CD4-positive, alpha-beta T cell treated with Interleukin-15 for 1 hour (primary cell): ENCODE measurements at places on chromosomes 2 and 18.

DNA sequence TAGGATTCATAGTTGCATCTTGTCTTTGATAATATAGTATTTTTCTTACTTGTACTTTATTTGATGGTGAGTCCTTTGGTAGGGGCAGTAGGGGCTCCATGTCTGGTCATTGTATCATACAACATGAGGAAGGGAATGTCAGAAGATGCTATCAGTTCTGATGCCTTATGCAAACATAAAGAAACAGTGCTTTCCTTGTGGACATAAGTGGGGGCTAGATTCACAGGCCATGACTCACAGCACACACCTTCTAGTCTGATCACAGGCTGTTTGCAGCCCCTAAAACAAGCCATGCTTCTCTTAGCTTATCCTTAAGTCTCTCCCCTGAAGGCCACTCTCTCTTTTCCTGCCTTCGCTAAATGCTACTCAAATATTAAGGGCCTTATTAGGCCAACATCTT lies 10.7 kb upstream of the SLC14A1 start:
- DNase-seq: no peak

DNA sequence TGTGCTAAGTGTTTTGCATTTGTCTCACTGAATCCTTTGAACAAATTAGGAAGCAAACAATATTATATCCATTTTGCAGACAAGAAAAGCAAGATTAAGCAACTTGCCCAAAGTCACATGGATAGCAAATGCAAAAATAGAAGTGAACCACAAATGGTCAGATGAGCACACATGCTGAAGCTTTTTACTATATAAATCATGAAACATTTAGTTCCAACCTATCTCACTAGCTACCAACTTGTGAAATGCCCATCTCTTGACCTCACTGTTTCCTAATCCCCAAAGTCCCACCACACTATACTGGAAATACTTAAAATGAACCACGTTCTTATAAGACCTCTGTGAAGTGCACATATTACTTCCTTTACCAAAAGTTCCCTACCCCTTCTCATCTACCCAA lies 380.5 kb downstream of the ERBB4 start:
- DNase-seq: no peak

DNA sequence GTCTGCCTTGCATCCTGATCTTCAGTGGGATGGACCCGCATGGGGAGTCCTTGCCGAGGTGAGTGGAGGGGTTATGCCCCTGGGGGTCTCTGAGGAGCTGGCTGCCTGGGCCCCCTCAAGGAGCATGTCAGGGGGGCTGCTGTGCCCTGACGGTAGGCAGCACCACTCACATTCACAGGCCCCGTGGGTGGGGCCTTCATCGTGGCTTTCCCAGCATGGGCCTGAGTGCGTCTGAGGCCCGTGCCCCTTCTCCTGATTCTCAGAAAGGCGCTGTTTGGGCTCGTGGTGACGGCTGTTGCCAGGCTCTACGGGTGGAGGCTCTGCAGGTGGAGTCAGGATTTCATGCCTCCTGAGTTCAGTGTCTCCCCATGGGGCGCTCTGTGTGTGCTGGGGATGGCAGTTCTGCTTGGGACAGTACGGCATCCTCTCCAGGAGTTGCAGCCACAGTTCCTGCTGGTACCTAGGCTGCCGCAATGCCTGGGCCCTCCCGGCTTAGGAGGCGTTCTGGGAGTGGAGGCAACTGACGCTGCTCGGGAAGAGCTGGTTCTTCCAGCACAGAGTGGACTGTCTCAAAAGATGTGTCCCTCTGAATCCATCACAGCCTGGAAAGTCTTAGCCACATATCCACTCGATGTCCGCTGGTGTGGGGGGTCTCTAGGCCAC lies 57.3 kb downstream of the NTSR2 start:
- DNase-seq: no peak

GRCh38 chr2:210555555-210555954 lies 844 bp upstream of the CPS1 start:
- no peak for DNase-seq

GRCh38 chr18:23573626-23574431 lies 12.5 kb downstream of the NPC1 start:
- peak; percentile 48 for DNase-seq

GRCh38 chr2:12010779-12011178 lies 264.3 kb downstream of the LPIN1 start:
- no peak for DNase-seq

DNA sequence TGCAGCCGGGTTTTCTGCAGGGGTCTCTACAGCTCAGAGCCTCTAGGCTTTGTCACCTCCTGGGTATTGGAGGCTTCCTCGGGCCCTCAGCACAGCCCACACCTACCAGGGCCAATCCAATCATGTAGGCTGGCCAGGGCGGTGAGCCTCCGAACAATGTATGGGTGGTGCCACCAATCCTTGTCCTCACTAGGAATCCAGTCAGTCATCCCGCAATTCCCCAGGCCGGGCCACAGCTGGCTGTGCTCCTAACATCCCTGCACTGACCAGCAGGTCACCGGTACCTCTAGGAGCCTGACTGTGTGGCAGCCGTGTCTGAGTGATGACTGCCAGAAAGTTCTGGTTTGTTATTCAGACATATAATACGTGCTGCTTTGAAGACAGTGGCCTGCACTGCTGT lies 129.4 kb downstream of the SH3RF3 start:
- DNase-seq: no peak

- DNase-seq: no peak
Observed at GRCh38 chr2:161947836-161948235, 126.2 kb downstream of the DPP4 start.

DNA sequence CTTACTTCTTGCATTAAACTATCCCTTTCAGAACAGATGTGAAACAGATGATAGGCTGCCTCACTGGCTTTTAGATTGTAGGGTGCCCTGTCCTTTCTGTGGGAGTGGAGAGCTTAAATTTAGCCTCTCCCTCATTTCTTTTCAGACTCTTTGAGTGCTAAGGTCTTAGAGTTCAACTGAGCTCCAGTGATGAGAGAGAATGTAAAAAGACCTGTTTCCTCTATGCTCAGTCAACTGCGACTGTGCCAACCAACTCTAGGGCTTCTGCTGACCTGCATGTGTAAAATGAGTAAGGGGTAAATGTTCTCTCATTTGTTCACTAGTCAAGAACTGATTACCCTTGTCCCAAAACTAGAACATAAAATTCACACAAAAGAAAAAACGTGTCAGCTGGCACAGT lies 104.8 kb upstream of the TGFA start:
- no peak for DNase-seq

DNA sequence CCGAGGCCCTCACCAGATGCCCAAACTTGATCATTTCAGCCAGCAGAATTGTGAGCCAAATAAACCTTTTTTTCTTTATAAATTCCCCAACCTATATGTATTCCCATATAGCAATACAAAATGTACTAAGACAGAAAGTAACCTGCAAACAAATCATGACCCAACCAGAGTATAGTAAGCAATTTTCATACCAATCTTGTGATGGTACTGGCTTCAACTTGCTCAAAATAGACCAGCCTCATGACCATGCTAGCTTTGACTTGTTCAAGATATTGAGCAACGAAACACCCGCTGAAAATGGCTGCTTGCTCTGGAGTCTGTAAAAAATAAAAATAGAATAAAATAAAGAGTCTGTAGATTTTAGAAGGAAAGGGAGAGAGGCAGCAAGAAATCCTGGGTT lies 97.6 kb downstream of the C1D start:
- DNase-seq: no peak

GRCh38 chr2:179354296-179354695 lies 89.7 kb upstream of the SESTD1 start:
- DNase-seq: no peak

DNA sequence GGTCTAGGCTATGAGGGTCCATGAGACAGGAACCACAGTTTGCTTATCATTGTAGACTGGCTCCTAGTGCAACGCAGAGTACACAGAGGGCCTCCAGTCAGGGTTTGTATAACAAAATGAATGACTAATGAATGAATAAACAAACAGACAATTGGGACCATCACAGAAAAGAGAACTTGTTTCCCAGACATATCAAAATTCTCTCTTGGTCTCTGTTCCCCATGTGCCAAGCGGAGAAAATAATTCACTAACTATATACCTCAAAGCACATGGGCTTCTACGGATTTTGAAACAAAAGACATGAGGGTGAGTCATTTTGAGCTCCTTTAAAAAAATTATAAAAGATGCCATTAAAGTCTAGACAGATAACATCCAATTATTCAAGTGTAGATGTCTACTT lies 28.0 kb downstream of the INO80C start:
- no peak for DNase-seq

DNA sequence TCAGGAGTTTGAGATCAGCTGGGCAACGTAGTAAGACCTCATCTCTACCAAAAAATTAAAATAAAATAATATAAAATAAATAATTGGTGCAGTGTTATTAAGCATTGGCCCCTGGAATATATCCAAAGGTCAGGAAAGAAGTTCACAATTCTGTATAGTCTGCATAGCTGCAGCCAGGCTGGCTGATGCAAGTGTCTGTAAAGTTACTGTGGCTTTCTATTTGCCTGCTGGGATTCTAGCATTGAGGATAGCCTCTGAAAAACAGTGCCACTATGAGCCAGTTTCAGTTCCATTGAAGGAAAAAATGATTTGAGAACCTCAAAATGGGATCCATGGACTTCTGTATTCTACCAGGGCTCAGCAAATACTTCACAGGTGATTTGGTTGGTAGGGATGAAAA lies 208.6 kb downstream of the PARD3B start:
- no peak for DNase-seq

DNA sequence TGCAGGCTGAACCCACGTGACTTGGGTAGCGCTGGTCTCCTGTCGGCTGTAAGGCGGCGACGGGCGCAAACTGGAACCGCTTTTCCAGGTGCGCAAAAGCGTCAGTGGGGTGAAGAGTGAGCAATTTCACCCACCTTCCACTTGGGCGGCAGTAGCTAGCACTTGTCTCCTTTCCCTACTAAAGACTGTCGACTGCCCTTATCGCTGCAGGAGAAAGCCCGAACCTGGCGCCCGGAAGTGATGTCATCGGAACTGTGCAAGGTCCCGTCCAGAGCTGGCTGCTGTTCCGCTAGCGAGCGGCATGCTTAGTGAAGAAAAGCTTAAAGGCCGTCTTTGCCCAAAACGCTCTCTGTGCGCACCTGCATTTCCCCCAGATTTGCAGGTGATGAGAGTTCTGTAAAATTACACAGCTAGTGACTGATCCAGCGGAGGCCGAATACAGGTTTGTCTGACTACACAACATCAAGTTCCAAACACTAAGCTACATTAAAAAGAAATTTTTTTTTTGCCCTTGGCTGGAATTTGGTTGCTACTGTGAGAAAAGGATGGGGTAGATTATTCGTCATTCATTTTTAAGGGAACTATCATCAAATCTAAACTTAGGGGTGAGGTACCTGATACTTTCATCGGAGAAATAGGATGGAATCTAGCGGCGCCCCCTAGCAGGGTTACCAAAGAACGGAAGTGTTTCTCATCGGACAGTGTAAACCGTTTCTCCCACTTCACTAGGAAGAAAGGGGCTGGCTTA lies at the start of gene OSGEPL1:
Gene OSGEPL1 (minus strand): TSS at position 242 of the 748 bp plus-strand sequence. CDS start 1,152 bp downstream, outside the sequence.
- peak; percentile 92 for DNase-seq

DNA sequence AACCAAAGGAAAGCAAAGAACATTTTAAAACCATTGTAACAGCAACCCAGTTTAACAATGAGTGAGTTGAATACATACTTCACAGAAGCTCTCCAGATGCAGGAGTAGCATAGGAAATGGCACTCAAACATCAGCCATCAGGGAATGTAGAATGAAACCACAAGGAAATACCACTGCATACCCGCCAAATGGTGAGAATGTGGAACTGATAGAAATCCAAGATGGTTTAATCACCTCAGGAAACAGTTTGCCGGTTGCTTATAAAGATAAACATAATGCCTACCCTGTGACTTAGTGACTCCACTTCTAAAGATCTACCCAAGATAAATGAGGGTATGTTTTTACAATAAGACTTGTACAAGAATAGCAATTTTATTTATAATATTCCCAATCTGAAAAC lies 132.0 kb downstream of the GALNT1 start:
- DNase-seq: no peak

DNA sequence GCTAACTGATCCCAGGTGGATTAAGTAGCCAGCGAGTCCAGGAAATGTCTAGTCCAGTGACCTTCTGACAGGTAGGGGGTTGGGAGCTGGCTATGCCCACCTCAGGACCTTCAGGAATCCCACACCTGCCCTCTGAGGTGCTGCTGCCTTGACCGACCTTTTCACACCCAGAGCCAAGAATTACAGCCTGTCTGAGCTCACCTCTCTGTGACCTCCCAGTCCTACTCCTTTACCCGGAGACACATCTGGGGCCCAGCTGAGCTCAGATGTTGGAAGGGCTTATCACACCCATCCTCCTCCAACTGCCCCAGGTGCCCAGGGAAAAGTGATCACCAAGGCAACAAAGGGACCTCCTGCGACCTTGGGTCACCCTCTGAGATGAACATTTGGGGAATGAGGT lies 413.3 kb upstream of the TNP1 start:
- DNase-seq: no peak

DNA sequence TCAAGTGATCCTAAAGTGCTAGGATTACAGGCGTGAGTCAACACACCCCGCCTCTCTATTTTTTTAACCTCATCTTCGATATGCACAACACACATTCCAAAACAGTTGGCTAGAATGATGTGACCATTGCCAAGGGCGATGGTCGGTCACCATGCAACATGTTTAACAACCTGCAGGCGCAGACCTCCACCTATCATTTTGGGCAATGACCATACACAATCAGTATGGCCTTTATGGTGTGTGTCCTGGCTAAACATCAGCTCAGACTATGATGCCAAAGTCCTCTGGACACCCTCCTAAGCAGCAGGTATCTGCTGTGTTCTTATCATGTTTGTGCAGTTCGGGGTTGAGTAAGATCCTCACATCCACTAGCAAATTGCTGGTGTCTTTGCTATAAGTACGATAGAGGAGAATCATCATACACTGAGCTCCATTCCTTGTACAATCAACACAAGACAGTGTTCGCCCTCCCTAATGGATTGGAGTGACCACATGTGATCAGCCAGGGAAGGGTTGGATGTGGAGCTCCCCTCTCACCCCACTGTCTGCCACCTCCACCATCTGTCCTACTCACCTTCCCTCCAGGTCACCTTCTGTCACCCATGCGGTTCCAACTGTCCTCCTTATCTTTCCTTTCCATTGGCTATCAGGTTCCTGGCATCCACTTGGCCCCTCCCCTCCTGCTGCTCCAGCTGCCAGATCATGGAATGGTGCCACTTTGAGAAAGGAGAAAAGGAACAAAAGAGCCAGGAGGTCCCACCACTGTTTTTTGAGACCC lies 7.9 kb upstream of the RNF152 start:
- no peak for DNase-seq
